ENCODE measurements at places on chromosomes 7 and 10.

DNA sequence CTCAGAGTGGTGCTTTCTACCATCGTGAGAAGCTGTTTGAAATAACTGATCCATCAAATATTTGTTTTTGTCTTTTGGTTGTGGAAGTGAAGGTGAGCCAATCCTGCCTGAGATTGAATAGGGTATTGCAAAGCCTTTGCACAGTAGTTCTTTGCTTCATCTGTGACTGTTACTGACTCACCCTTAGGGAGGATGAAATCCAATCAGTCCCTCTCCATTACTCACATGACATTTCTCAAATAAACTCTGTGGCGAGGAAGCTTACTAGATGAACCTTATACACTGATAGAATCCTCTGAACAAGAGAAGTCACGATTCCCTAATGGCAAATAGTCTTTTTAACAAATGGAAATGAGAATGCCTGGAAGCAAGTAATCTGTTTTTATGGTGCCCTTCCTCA is 31.9 kb downstream of the HEPACAM2 start:
- peaks cover 8% of the 10 kb centered on the region for H3K27me3 ChIP-seq
- no peaks in the 10 kb centered on the region for H3K4me1 ChIP-seq
- DNase-seq: no peak
- H3K36me3 ChIP-seq: no peaks in the 10 kb centered on the region
- H3K4me3 ChIP-seq: no peak overlapping the region

GRCh38 chr7:77338883-77339629 is 77.1 kb downstream of the GSAP start:
- no peaks in the 10 kb centered on the region for H3K27me3 ChIP-seq
- H3K27ac ChIP-seq: no peak overlapping the region
- H3K4me1 ChIP-seq: peaks cover 7% of the 10 kb centered on the region
- no peaks in the 10 kb centered on the region for H3K36me3 ChIP-seq
- H3K4me3 ChIP-seq: no peak overlapping the region

DNA sequence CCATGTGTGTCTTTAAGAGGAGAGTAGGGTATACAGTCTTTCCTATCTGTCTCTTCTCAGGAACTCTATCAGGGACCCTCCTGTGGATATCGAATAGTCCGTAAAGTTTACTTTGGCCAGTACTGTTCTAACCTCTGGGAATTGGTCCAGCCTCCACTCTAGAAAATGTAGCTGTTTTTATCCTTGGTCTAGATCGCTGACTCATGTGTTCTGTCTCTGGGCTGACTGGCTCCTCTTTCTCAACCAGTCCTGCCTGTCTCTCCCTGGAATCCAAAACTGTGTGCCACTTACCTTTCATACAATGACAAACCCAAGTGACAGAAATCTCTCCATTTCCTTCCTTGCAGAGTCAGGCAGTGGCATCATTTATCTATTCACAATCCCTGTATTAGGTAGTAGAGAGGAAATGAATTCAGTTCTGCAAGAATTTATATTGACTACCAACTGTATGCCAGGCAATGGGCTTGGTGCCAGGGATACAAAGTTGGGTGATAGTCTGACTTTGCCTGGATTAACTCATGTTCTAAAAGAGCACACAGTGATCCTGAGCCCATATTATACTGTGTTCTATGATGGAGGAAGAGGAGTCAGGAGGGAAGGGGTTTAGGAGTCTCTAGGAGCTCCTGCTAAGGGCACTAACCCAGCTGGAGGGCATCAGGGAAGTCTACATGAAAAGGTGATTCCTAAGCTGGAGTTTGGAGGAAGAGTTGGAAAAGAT is 232.7 kb downstream of the LRMDA start:
- H3K27me3 ChIP-seq: no peaks in the 10 kb centered on the region
- DNase-seq: no peak
- peaks cover 9% of the 10 kb centered on the region for H3K4me1 ChIP-seq
- peak overlapping the region; percentile 12 for H3K27ac ChIP-seq
- H3K4me3 ChIP-seq: no peak overlapping the region

- no peaks in the 10 kb centered on the region for H3K4me1 ChIP-seq
- H3K27ac ChIP-seq: no peak overlapping the region
- H3K4me3 ChIP-seq: no peak overlapping the region
- H3K27me3 ChIP-seq: no peaks in the 10 kb centered on the region
- H3K36me3 ChIP-seq: no peaks in the 10 kb centered on the region
Observed at GRCh38 chr10:16989826-16990293, 139.8 kb downstream of the CUBN start.

GRCh38 chr10:104612571-104613205 is 28.4 kb upstream of the SORCS3 start:
- no peak for DNase-seq
- no peak overlapping the region for H3K27ac ChIP-seq
- no peak overlapping the region for H3K4me3 ChIP-seq

GRCh38 chr7:31948029-31948428 is 122.2 kb downstream of the PDE1C start:
- no peak overlapping the region for H3K27ac ChIP-seq

- no peak overlapping the region for H3K4me3 ChIP-seq
- no peak for DNase-seq
- no peaks in the 10 kb centered on the region for H3K4me1 ChIP-seq
- no peaks in the 10 kb centered on the region for H3K36me3 ChIP-seq
- H3K27me3 ChIP-seq: no peaks in the 10 kb centered on the region
- H3K27ac ChIP-seq: no peak overlapping the region
Observed at GRCh38 chr7:40202851-40203250, 68.0 kb downstream of the SUGCT start.

DNA sequence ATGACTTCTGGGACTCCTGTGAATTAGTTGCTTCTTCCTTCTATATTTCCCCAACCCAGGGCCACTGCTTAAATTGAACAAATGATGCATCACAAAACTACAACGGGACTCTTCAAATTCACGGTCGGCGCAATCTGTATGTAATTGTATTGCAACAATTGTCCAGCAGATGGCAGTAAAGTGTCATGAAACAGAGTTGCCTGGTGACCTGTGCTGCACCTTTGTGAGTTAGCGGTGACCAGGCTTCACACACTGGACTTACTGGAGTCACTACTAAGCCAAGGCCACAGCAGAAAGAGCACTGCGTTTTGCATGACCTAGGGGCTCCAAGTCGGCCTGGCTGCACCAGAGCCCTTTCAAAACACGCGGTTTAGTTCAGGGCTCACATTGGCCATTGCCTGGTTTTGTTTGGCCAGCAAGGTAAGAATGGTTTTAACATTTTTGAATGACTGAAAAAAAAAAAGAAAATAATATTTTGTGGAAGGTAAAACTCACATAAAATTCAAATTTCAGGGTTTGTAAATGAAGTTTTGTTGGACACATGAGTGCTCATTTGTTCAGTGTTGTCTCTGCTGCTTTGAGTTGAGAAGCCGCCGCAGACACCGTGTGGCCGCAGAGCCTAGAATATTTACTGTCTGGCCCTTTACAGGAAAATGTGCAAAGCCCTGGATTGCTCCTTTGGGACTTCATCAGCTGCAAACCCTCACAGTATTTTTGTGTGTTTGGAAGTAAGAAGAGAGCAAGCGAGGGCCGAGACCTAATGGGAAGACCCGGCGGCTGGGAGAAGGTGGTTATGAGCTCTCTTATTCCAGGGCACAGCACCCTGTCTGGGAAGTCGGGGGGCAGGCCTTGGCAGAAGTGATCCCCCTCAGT is 23.2 kb upstream of the ZNF32 start:
- DNase-seq: peak; percentile 70
- no peaks in the 10 kb centered on the region for H3K36me3 ChIP-seq
- no peak overlapping the region for H3K27ac ChIP-seq
- peaks cover 3% of the 10 kb centered on the region for H3K4me1 ChIP-seq
- peaks cover 16% of the 10 kb centered on the region for H3K27me3 ChIP-seq
